ENCODE measurements at places on chromosomes 3 and 15.

DNA sequence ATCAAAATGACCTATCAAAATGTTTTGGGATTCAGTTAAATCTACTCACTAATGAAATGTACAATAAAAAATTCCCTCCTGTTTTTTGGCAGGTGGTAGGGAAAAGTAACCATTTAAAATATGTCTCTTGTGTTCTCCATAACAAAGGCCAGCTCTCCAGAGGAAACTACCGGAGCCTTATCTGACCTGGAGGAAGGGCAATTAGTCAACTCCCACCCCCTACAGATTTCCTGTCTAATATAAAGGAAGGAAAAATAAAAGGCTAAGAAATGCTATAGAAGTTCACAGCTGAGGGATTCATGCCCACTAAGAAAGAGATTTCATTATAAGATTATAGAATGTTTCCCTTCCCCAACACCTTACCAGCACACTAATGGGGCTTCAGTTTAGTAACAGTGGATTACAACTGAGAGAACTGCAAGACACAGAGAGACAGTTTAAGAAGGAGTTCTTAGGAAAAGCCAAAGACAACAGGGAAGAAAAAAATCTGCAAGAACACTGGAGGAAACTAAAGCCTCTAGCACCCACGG lies 376.5 kb upstream of the KCNMB2 start:
- DNase-seq: no peak

DNA sequence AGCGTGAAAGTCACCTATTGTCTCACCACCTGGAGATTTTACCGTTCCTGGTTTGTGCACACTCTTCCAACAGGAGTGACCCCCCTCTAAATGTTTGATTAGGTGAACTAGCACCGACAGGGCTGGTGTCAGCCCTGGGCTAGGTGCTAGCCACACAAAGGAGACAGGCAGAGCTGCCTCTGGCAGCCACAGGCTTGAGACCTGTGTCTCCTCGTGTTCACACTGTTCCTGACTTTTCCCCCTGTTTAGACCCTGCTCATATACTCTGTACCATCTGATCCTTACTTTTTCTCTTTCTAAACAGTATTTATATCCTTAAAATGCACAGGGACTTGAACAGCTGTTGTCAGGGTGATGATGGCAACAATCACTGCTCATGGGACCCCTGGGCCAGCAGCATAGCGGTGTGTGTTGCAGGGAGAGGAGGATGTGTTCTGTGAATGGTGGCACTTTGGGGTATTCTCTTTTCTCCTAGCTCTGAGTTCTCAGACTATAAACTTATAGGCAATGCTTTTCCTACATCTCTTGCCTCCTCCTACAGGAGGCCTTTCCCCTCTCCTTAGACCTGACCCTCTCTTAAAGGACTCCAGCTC lies 5.5 kb downstream of the CD80 start:
- no peak for DNase-seq

DNA sequence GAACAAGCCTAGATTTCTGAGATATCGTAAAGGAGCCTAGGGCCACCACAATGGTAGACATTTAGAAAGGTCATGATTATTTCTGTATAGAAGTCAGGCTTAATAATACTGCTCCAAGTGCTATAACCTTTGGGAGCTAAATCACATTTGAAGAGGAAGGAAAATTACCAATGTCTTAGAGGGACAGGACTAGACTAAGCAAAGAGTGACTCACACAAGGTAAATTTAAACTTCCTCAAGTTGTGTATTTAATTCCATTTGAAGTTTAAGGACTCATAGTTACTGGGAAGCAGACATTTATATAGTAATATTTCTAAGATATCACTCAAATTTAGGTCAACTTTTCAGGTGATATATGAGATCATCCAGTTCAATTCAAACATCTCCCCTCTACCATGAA lies 227.6 kb upstream of the MME start:
- no peak for DNase-seq

DNA sequence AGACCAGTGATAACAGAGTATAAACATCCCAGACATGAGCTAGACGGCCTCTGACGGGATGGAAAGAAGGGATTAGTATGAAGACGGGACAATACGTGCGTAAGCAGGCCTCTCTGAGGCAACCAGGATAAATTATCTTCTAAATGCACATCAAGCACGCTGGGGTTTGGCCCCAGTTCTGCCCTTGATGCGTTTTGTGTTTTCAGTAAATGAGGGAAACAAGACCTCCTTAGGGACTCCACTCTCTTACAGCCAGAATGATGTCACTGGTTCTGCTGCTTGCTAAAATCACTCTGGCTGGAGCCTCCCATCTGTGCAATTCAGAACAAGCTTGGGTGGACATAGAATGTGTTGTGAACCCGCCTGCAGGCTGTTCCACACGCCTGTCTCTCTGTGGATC lies 156.0 kb upstream of the MCTP2 start:
- no peak for DNase-seq

- no peak for DNase-seq
These were observed 1.9 kb upstream of the ICE2 start for GRCh38 chr15:60480888-60481287.

DNA sequence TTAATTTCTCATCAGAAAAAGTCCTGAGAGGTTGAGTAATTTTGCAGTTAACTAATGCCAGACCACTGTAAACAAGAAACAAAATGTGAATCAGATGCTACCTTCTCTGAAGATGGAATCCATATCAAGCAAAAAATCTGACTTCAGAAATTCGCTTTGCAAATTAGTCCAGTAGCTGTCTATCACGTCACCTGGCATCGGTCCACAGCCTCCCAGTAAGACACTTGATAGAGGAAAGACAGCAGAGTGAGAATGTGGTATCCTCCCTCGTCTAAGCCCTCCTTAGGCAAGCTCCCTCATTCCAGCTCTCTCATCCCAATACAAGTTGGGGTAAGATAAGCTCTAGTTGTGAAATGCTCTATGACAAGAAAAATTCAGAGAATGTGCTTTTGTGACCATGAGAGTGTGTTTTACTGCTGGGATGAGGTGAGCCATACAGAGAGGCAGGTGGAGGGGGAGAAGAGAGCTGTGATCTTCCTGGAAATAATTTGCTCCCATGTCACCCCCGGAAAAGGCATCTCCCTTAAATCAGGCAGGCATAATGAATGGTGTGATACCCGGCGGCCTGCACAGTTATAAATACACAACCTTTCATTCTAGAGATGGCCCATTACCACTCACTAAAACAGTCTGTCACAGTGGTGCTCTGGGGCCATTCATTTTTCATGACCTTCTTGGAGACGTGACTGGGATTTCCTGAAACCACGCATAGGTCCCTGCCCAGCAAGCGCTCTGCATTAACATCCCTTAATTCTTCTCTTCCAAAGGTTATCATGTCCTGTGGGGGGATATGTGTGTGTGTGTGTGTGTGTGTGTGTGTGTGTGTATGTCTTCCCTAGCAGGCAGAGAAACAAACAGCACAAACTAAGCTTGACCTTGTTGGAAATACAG lies 602.0 kb upstream of the KCNMB2 start:
- no peak for DNase-seq

- peak; percentile 72 for DNase-seq
These were observed at the start of gene ARRDC4 for GRCh38 chr15:97960364-97961066. Gene ARRDC4, plus strand, starts transcription at chr15:97960703. Its CDS starts 159 bp downstream, at chr15:97960862.

DNA sequence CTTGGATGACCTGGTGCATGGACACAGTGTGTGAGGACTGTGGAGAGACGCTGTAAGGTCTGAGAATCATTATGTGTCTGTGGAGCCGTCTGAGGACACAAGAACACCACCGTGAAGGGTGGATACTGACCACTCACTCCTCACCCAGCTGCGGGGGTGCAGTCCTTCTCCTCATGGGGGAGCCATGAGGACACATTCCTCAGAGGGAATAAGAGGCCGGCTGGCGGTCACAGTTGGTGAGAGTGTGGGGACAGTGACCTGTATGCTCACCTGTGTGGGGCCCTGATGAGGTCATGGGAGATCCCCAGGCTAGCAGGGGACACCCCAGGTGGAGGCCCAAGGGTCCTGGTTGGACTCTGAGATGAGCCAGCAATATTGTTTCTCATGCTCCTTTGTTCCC lies 2.5 kb upstream of the TRPM1 start:
- no peak for DNase-seq

DNA sequence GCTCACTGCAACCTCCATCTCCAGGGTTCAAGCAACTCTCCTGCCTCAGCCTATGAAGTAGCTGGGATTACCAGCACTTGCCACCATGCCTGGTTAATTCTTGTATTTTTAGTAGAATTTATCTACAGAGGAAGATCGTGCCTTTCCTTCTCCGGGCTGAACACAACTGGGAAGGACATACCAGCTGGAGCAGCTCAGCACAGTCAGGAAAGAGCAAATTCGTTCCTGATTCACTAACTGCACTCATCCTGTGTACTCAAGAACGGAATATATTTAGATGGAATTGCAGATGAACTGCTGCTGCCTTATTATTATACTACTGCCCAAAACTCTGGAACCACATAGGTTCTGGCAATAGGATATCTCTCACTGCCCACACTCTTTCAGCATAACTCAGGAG lies 27.1 kb upstream of the P4HTM start:
- no peak for DNase-seq

- no peak for DNase-seq
These were observed 168.3 kb downstream of the NEK10 start for GRCh38 chr3:27200721-27201489.

GRCh38 chr3:4754180-4755086 lies 224.8 kb upstream of the BHLHE40 start:
- no peak for DNase-seq

DNA sequence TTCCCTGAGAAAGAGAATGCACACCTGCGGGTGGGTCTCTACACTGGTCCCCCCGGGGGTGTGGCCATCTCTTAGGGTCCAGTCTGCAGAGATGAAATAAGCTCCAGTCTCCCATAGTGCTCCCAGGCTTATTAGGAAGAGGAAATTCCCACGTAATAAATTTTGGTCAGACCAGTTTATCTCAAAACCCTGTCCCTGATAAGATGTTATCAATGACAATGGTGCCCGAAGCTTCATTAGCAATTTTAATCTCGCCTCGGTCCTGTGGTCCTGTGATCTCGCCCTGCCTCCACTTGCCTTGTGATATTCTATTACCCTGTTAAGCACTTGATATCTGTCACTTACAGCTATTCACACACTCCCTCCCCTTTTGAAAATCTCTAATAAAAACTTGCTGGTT lies 46.8 kb downstream of the OR5H15 start:
- no peak for DNase-seq

DNA sequence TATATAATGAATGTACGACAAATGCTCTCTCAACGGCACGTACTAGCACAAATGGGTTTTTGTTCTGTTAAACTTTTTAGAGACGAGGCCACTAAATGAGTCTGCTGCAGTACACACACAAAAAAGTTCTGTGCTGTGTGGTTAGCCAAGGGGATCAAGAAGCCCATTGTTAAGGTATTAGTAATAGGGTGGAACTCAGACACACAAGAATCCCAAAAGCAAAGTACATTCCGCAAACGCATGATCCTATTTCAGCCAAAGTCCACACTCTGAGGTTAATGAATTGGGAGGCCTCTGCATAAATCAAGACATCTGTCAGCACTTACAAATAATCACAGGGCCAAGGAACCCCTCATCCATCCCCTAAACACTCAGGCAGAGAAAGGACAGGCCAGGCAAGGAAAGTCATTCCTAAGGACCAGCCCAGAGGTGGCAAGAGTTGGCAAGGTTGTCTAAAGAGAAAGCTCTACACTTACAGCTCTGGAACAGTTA lies 12.1 kb downstream of the OSBPL10 start:
- peak; percentile 65 for DNase-seq

GRCh38 chr3:31903686-31904431 lies 77.2 kb downstream of the OSBPL10 start:
- no peak for DNase-seq

DNA sequence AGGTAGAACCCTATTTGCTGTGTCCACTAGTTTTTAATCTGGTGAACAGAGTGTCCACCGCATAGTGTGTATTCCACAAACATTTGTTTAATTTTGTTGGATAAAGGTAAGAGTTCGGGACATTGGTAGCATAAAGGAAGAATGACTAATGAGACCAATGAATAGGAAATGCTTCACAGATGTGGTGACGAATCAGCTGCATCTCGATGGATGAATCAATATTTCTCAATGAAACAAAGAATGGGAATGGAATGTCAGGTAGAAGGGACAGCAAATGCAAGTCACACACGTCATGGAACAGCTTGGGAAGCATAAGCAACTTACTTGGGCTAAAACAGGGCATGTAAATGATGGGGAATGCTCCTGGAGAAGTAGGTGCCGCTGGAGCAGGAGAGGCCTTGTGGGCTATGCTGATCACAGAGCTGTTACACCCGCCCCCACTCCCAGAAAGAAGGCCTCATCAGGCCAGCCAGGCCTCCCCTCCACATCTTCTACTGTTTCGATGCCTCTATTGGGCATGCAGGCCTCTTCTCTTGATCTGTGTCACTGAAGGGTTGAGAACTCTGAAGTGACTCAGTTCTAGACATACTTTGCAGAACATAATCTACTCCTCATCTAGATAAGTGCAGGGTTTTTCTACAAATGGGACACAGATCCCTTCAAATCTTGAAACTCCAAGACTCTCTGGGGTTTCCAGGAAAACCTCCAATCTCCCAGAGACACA lies 120.0 kb upstream of the GADL1 start:
- DNase-seq: peak; percentile 8

GRCh38 chr3:130565224-130565623 lies 48.2 kb downstream of the COL6A6 start:
- no peak for DNase-seq

DNA sequence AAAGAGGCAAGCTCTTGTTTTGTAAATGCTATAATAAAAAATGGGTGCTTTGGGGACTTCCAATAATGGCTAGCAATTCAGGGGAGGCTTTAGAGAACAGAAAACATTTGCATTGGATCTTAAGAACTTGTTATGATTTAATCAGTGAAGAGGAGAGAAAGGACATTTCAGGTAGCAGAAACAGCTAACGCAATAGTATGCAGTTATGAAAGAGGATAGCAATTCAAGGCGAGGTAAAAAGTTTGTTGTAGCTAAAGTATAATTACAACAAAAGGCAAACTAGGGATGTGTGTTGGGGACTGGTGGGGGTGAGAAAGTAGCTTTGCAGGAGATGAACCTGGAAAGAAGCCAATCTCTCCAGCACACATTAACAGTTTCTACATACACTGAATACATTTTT lies 558.7 kb upstream of the SEMA6D start:
- DNase-seq: no peak

DNA sequence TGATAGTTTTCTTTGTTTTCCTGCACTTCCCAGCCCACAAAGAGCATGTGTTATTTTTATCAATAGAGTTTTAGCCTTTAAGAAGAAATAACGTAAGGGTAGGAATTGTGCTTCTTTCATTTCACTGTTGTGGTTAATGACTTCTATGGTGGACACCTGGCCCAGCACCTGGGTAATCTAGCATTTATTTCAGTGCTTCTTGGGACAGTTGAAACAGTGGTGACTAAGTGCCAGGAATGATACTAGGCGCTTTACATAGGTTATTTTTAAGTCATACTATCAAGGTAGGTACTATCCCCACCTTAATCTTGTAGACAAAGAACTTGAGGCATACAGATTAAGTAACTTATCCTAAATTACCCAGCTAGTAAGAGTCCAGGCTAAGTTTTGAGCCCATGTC lies 243.8 kb downstream of the SOX2 start:
- DNase-seq: no peak

GRCh38 chr3:184227481-184227935 lies 1.9 kb upstream of the VWA5B2 start:
- peak; percentile 89 for DNase-seq
